Heart right ventricle (tissue), 16 donors: ENCODE measurements at places on chromosomes 5 and 9. TPM values are rescaled to one million over a fixed set of nuclear protein-coding genes. Genes with fewer than 3 reads are reported as not detected.

Gene KCNN2
- 4.7 TPM for total RNA-seq

Gene PDZD2
- 58.2 TPM for total RNA-seq

Gene PRDM9
- not detected for total RNA-seq

Gene ANKRD34B
- not detected for total RNA-seq

Gene ASPN
- 6.0 TPM for total RNA-seq

Gene OLFML2A
- 34.8 TPM for total RNA-seq

Gene CCDC69
- 172 TPM for total RNA-seq

Gene LRRC19
- total RNA-seq, result not detected

Gene PCDHB4
- total RNA-seq, result 2.5 TPM

Gene PRSS3
- total RNA-seq, result not detected

Gene PIP5KL1
- not detected for total RNA-seq

Gene FBN2
- total RNA-seq, result 8.2 TPM

Gene ADAMTS12
- total RNA-seq, result 1.7 TPM

Gene JAKMIP2
- 0.15 TPM for total RNA-seq

Gene CCDC171
- total RNA-seq, result 1.4 TPM

Gene FGD3
- total RNA-seq, result 1.1 TPM

Gene SPATA31C1
- total RNA-seq, result not detected

Gene PCSK1
- total RNA-seq, result 0.18 TPM
